ENCODE measurements at places on chromosomes 11 and 22.

DNA sequence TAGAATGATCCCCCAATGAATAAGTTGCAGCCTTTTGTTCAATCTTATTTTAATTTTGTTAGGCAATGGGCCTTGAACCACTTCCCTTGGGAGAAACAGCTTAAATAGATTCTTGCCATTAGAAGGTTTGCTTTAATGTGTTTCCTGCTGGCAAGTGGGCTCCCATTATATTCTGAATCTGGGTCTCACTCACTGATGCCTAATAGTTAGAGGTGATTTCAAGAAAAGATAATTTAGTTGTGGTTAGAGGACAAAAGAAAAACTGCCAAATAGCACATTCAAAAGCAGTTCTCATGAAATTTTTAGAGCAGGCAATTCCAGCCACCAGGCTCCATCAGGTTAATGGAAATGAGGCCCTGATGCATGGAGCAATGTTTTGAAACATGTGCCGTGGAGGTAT is 362.6 kb upstream of the CHORDC1 start:
- no peak for DNase-seq

- DNase-seq = no peak
These were observed 1.8 kb downstream of the TTC17 start for GRCh38 chr11:43360361-43361032.

DNA sequence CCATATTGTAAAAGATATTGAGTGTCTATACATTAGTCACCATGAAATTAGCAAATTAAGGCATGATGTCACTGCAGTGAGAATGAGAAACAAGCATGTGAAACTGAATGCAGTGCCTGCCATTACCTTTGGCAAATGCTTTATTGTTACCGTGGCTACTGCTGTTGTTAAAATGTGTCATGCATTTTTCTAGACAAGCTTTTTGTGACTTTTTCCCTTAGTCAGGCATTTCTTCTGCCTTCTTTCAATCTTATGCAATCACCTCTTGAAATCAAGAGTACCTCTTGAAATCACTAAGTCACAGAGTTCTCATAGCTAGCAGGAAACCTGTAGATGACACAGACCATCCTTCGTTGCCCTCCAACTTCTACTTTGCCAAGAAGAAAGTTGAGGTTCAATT is 461.7 kb upstream of the TENM4 start:
- DNase-seq = no peak

DNA sequence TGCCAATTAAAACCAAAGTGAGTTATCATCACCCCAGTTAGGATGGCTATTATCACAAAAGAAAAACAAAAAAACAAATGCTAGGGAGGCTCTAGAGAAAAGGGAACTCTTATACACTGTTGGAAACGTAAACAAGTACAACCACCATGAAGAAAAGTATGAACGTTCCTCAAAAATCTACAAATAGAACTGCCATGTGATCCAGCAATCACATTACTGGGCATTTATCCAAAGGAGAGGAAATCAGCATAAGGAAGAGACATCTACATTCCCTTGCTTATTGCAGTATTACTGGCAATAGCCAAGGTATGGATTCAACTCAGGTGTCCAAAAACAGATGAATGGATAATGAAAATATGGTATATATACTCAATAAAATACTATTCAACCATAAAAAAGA is 1145.1 kb downstream of the LRRC4C start:
- DNase-seq = no peak

- no peak for DNase-seq
These were observed 1009.1 kb downstream of the NTM start for GRCh38 chr11:132379540-132379939.

DNA sequence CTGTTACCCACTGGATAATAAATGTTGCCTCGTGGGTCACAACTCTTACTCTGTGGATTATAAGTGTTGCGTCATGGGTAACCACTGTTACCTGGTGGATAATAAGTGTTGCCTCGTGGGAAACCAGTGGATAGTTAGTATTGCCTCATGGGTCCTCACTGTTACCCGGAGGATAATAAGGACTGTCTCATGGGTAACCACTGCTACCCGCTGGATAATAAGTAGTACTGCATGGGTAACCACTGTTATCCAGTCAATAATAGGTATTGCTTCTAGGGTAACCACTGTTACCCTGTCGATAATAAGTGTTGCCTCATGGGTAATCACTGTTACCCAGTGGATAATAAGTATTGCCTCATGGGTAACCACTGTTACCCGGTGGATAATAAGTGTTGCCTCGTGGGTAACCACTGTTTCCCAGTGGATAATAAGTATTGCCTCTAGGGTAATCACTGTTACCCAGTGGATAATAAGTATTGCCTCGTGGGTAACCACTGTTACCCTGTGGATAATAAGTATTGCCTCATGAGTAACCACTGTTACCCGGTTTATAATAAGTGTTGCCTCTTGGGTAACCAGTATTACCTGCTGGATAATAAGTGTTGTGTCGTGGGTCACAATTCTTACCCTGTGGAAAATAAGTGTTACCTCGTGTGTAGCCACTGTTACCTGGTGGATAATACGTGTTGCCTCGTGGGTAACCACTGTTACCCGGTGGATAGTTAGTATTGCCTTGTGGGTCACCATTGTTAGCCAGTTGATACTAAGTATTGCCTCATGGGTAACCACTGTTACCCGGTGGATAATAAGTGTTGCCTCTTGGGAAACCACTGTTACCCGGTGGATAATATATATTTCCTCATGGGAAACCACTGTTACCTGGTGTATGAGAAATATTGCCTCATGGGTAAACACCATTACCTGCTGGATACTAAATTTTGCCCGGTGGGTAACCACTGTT is 15.7 kb upstream of the NXPE4 start:
- no peak for DNase-seq

GRCh38 chr11:61195719-61196118 is 7.6 kb upstream of the PGA3 start:
- no peak for DNase-seq

DNA sequence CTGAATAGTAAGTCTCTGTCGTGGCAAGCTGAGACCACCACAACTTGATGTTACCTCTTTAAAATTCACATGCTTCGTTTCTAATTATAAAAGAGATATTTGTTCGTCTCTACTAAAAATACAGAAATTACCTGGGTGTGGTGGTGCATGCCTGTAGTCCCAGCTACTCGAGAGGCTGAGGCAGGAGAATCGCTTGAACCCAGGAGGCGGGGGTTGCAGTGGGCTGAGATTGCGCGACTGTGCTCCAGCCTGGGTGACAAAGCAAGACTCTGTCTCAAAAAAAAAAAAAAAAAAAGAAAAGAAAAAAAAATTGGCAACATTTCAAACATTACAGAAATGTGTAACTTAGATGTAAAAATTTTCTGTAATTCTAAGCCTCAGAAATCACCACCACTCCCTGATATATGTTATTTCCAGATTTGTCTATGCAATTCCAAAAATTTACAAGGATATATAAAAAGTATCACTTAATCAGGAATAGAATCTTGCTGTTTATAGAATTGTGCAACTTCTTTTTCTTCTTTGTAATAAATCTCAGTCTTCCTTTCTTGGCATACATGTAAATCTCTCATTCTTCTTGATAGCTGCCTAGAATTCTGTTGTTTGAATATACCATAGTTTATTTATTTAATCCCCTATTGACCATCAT is 37.3 kb downstream of the C11orf96 start:
- no peak for DNase-seq

- no peak for DNase-seq
These were observed 61.5 kb downstream of the CACNG2 start for GRCh38 chr22:36641902-36642640.

- DNase-seq = peak; percentile 43
These were observed 34.5 kb upstream of the TH start for GRCh38 chr11:2205981-2206690.

GRCh38 chr22:36922711-36923110 is 9.3 kb downstream of the CSF2RB start:
- DNase-seq = no peak

GRCh38 chr11:112731538-112731937 is 229.7 kb upstream of the NCAM1 start:
- no peak for DNase-seq

GRCh38 chr11:96155627-96156378 is 187.2 kb downstream of the MAML2 start:
- DNase-seq = peak; percentile 85

DNA sequence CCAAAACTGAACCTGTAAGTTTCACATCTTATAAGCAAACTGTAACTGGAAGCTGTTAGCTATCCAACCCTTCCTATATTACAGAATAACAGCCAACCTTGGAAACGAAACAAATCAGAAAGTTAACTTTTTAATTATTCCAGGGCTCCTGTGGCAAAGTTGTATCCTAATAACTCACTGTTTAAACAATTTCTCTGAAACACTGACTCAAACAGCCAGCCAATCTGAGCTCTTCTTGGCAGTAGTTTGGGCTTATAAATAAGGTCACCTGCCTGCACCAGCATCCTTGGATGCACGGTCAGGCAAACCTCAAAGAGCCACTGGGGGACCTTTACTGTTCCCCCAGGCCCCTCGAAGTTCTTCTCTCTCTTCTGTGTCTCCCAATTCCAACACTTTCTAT is 5.0 kb downstream of the CELSR1 start:
- DNase-seq = no peak

DNA sequence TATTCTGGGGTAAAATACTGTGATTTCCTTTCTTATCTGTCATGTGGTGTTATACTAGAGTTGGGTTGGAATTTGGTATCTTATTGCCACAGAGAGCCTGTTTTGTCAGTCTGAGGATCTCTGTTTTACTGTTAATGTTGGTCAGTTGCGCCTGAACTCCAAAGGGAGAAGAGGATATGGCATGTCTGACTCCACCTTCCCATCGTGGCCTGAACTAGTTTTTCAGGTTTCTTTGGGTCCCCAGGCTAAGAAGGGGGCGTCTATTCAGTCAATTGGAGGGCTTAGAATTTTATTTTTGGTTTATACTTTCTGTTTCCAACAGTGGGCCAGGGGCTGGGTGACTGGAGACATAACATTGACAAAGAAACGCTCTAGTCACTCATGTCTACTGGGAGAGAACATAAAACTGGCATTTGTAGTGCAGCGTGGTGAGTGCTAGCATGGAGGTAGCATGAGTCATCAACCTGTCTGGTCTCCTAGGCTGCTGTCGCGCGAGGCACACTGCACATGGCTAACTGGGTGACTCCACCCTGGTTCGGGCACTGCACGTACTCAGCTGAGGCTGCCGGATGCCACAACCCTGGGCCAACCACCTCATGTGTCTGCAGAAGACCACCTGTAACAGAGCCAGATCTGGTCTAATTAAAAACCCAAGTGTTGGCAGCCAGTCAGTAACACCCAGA is 120.1 kb upstream of the OR9Q1 start:
- DNase-seq = no peak

DNA sequence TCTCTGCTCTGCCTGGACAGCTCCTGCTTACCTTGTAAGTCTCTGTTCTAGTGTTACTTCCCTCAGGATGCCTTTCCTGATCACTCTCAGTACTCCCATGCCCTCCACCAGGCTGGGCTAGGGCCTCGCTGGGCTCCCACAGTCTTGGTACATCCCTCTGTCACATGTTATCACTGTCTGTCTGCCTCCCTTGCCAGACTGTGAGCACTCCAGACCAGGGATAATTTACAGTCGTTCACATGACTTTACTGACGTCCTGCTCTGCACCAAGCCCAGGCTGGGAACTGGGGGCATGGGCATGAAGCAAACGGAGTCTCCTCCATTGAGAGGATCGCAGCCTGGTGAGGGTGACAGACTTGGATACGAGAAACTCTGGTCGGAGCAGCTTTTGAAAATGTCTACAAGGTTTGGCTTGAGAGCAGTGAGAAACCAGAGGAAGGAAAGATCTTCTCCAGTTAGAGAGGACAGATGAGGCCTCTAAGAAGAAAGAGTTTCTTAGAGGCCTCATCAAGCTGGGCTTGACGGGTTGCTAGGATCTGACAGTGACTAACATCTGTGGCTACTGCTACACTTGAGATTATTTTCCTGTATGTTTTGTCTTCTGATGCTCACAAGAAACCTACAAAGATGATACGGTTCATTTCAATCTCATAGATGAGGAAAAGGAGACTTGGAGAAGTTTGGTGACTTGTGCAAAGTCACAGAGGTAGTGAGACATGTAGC is 12.5 kb downstream of the USP35 start:
- DNase-seq = peak; percentile 28

GRCh38 chr11:75275581-75275980 is 35.0 kb downstream of the TPBGL start:
- peak; percentile 68 for DNase-seq

- DNase-seq = no peak
These were observed 144.1 kb downstream of the ARHGAP42 start for GRCh38 chr11:100830978-100831732.

- no peak for DNase-seq
These were observed 33.3 kb downstream of the KIAA1671 start for GRCh38 chr22:24985826-24986214.

DNA sequence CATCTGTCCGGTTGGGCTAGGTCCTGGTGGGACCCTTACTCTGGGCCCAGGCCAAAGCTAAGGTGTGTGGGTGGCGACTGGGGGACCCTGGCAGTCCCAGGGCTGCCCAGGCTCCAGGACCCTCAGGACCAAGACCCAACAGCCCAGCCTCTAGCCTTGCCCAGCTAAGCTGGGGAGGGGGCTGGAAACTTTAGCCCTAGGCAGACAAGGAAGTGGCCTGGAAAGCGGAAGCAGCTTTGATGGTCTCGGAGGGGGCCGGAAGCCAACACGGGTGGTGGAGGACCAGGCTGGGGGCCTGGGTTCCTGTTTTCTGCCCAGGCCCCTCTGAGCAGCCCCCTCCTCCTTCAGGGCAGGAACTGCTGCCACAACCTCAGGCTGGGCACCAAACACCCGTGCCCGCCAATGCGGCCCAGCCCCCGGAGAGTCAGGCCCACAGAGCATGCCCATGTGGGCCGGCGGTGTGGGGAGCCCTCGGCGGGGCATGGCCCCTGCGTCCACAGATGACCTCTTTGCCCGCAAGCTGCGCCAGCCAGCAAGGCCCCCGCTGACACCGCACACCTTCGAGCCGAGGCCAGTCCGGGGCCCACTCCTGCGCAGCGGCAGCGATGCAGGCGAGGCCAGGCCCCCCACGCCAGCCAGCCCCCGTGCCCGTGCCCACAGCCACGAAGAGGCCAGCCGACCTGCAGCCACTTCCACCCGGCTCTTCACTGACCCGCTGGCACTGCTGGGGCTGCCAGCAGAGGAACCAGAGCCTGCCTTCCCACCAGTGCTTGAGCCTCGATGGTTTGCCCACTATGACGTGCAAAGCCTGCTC is 2.8 kb downstream of the SIPA1 start:
- no peak for DNase-seq

GRCh38 chr11:102119997-102120396 is 9.8 kb downstream of the YAP1 start:
- DNase-seq = no peak

DNA sequence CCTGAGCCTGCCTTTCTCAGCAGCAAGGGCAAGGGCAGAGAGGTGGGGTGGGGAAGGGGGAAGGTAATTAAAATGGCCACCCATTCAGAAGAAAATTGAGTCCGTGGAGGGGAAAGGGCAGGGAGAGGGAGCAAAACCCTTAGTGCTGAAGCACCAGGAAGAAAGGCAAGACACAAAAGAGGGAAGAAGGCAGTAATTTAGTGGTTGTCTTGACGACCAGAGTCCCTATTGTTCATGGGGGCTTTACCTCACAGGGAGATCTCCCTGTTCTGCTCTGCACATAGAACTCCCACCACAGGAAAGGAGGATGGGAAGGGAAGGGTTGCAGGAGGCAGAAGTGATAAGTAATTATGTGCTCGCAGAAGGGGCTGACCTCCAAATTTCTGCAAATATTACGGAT is 23.4 kb downstream of the SNX19 start:
- no peak for DNase-seq

GRCh38 chr22:47564651-47565434 is 802.4 kb downstream of the TBC1D22A start:
- DNase-seq = no peak

Data from sciatic nerve (tissue), 2 donors.